Mesothelial cell of epicardium (in vitro differentiated cells): ENCODE measurements at places on chromosomes 3 and 15.

GRCh38 chr3:129793319-129793718, 100.2 kb downstream of the TMCC1 start:
- DNase-seq = no peak

DNA sequence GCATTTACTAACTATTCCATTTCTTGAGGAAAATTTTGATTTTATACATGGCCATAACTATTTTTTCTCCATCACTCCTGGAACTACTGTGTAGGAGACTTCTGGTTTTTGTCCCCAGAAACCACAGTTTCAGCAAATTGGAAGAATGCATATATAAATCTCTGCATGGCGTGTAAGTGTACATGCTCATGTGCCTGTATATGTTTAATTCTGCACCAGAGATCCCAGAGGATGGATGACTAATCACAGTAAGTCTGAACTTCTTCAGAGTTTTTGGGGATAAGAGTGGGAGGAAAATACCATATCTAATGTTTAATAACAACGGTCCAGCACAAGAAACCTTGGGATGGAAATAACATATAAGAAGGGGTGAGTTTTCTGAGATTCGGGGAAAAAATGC, 10.9 kb upstream of the COL6A6 start:
- no peak for DNase-seq

DNA sequence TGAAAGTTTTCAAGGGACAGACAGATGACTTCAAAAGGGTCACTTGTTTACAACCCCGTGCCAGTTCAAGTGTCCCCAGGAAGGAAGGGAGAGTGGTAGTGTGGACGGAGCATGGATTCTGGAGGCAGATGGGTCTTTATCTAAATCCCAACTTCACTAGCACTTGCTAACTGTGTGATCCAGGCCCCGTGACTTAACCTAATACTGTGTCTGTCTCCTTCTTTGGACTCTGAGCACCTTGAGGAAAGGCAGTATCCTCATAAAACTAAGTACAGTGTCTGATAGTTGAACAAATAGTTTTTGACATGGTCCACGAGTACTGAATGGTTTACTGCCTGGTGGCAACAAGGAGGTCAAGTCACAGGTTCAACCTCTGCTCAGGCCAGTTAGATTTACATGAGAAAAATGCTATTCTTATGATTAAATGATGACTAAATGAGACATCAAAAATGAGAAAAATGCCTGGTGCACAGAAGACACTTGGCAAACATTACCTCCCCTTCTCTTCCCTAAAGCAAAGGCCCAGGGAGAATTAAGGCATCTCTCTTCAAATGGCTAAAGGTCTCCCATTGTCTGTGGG, 48.9 kb downstream of the ABCC5 start:
- DNase-seq = no peak

DNA sequence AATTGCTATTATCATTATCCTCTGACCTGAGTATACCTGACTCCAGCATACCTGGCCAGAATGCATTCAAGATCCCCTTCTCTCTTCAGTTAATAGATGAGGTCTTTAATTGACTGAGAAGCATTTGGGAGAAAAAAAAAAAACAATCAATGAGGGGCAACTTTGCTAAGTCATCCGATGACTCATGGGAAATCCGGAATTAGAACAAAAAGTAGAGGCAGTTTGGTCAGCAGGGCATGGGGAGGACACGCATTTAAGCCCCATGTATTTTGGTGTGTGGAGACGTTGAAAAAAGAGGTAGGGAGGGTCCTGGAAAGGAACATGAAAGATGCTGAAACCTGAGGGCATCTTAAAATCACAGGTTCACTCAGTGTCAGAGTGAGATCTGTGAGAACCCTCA, 256.2 kb downstream of the RORA start:
- no peak for DNase-seq

DNA sequence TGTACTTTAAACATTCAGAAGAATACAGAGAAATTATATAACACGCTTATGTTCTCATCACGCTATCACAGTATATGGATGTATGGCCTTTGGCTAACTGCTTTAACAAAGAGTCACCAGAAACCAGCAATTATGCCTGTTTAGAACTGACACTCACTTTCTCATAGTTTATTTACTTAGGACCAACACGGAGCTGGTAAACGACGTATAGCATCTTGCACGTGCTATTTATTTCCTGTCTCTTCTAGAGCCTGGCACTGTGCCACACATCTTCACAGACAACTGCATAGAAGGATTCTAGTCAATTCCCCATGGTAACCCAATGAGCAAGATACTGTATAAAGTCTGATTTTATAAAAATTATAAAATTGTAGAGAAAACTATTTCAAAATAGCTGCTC, 43.6 kb downstream of the TBC1D2B start:
- no peak for DNase-seq

GRCh38 chr3:14266361-14266760, 87.7 kb downstream of the LSM3 start:
- DNase-seq = no peak

GRCh38 chr3:124144035-124144814, 152.3 kb upstream of the ROPN1 start:
- no peak for DNase-seq

DNA sequence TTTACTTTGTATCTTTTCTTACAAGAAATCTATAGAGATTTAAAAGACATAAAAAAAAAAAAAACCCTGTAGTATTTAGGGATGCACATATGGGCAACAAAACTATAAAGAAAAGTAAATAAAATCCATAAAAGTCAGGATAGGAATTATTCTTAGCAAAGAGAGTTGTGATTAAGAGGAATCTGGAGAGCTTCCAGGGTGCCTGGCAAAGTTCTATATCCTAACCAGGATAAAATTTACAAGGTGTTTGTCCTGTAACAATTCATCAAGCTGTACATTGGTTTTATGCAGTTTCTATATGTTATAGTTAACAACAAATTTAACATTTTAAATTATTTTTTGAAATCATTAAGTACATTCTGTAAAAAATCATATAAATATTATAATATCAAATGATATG, 7.9 kb downstream of the SECISBP2L start:
- DNase-seq = no peak

GRCh38 chr15:96514607-96515285, 184.2 kb downstream of the NR2F2 start:
- DNase-seq = no peak

- DNase-seq = peak; percentile 58
Measured at GRCh38 chr15:88894348-88894818, 961 bp downstream of the HAPLN3 start.

DNA sequence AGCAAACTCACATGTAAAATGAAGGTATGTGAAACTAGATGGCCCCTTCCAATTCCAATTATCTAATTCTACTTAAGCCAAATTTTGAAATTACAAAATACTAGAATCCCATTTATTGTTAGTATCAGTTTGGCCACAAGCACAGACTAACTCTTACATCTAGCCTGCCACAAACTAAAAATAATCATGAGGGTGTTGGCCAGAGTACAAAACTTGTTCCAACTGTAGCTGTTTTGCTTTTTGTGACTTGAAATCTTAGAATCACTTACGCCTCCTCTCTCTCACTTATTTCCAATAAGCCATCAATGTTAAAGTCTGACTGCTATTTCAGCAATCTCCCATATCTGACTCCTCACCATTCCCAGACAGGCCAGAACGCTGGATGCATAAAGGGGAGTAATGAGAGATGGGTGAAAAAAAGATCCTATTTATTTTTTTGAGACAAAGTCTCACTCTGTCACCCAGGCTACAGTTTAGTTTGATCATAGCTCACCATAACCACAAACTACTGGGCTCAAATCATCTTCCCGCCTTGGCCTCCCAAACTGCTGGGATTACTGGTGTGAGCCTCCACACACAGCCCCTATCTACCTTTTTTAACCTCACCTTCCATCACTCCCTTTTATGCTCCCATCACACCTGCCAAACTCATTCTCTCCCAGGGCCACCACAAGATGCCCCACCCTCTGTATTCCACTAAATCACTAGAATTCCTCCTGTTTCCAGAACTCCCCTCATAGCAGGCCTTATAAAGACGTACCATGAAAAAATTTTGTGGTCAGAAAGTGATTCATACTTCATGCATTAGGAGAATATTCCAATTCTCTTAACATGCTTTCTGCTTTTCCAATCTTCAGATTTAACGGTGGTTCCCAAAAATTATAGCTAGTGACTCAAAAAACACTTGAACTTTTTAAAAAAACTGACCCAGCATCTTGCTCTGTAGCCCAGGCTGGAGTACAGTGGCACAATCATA, 36.5 kb downstream of the ATOSA start:
- no peak for DNase-seq

- no peak for DNase-seq
Measured at GRCh38 chr15:60854858-60855564, 374.1 kb downstream of the RORA start.

DNA sequence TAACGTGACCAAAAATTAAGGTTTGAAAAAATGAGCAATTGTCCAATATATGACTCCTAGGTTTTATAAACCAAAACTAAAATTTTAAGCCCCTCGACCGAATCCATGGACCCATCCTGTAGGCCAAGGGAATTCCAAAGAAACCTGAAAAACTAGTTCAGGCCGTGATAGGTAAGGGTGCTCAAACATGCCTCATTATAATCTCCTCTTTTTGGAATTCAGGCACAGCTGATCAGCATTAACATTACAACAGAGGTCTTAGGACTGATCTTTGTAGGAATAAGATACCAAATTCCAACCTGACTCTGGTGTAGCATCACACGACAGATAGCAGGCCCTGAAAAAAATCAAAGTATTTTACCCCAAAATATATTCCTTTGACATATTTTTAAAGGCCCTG, 155.7 kb downstream of the NEK10 start:
- DNase-seq = no peak

DNA sequence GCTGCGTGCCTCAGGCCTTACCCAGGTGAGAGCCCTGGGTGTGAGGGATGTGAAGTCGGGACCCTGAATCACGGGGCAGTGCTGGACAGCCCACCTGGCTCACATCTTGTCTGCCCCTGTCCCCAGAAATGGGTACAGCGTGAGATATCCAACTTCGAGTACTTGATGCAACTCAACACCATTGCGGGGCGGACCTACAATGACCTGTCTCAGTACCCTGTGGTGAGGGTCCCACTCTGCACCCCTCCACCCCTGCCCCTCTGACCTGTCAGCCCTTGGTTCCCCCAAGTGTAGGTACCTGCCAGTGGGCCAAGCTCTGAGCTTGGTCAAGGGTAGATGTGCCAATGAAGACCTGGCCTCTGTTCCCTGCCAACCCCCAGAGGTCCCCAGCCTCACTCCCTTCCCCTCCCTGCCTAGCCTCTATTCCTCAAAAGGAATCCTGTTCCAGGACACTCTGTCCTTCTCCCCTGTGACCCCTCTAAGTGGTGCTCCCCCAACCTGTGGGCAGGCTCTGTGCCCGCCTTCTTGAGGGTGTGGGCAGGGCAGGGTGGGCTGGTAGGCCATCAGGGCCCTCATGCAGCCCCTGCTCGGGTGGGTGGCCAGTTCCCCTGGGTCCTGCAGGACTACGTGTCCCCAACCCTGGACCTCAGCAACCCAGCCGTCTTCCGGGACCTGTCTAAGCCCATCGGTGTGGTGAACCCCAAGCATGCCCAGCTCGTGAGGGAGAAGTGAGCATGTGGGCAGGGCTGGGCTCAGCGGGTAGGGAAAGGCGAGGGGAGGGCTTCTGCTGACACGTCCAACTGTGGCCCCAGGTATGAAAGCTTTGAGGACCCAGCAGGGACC, 25.1 kb downstream of the NBEAL2 start:
- no peak for DNase-seq

DNA sequence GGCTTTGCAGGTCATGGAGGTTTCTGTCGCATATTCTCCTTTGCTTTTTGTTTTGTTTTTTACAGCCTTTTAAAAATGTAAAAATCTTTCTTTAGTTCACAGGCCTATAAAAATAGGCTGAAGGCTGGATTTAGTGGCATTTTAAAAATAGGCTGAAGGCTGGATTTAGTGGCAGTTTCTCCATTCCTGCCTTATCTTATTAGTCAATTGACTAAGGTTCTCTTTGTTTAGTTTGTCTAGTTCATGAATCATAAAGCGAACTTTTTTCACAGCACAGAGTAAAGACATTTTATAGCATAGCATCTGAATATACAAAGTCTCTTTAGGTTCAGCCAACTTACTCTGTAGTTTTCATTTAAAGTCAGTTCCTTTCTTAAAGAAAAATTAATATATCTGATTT, 31.4 kb downstream of the AP4E1 start:
- no peak for DNase-seq

GRCh38 chr3:184801241-184801785, 10.7 kb upstream of the VPS8 start:
- no peak for DNase-seq

DNA sequence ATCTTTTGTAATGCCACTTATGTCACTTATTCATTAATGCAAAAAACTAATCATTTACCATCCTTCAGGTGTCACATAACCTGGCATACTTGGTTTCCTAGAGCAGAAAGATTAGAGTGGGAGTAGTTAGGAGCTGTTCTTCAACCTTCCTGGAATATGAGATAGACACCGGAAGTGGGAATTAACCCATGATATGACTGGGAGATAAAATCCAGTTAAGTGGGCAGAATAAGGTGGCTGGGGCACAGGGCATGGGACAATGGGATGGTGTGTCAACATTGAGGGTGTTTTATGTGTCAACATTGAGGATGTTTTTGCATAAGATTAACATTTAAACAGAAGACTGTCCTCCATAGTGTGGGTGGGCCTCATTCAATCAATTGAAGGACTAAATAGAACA, 94.3 kb upstream of the CBLB start:
- no peak for DNase-seq

DNA sequence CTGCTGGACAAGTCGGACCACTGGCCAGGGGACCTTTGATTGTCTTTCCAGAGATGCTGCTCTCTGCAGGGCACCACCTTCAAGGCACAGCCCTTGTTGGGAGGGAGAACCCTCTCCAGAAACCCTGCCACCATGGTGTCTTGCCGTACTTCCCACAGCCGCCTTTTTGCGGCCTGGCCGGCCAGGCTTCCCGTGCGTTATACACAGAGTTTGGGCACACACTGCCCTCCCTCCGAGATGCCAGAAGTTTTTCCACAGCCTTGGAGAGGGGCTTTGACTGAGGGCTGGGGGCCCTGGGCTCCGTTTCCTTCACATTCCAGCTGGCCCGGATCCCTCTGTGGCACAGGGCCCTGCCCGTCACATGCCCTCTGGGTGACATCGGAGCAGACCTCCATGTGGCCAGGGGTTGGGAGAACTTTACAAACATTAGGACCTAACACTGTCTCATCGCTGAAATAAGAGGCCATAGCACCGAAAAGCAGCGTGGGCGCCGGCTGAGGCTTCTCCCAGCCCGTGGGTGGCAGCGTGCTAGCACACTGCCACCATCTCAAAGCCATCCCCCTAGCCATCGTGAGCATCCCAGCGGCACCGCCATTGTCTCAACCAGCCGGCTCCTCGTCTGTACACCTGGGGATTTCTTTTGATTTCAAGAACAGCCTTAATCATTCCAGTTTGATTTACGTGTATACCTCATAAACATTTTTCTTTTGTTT, 6.3 kb upstream of the APEH start:
- DNase-seq = no peak

- DNase-seq = no peak
Measured at GRCh38 chr3:88930611-88931010, 176.8 kb upstream of the EPHA3 start.
